GM12865 (cell line): ENCODE measurements at places on chromosomes 2 and 18.

GRCh38 chr2:75389271-75389670 is 171.5 kb downstream of the EVA1A start:
- DNase-seq = no peak

DNA sequence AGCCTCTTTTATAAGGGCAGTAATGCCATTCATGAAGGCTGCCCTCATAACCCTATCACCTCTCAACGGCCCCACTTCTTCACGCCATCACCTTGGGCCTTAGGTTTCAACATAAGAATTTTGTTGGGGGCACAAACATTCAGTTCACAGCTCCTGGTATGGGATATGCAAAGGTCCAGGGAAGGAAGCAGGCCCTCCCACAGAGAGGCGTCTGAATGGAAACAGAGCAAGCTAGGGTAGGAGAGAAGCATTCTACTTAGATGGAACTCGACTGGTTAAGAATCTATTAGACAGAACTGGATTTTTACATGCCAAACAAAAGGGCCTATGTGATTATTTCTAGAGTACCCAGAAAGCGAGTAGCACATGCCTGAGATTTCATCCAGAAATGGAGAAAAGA is 42.8 kb downstream of the PROKR1 start:
- no peak for DNase-seq

- no peak for DNase-seq
Observed at GRCh38 chr2:239456940-239457339, 56.1 kb upstream of the HDAC4 start.

DNA sequence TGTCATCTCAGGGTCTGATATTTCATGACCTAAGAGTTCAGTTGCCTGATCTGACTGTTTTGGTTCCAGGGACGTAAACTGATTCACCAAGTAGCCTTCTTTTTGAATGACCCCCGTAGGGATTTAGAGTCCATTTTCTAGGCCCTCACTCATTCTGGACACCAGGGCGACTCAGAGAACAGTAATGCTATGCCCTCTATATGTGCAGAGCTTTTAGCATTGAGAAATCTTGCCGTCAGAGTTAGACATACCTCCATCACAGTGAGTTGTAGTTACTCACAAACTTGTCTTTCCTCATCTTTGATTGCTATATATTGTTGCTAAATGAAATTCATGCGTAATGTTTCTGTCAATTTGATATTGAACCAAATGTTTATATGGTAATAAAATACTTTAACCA is 92.3 kb downstream of the OSBPL6 start:
- DNase-seq = no peak

- DNase-seq = no peak
Observed at GRCh38 chr2:56001947-56002346, 78.4 kb upstream of the EFEMP1 start.
